ENCODE measurements at places on chromosomes 1 and 21.
A peak's percentile ranks its signal among the peaks of the same experiment; 100 is the strongest.

DNA sequence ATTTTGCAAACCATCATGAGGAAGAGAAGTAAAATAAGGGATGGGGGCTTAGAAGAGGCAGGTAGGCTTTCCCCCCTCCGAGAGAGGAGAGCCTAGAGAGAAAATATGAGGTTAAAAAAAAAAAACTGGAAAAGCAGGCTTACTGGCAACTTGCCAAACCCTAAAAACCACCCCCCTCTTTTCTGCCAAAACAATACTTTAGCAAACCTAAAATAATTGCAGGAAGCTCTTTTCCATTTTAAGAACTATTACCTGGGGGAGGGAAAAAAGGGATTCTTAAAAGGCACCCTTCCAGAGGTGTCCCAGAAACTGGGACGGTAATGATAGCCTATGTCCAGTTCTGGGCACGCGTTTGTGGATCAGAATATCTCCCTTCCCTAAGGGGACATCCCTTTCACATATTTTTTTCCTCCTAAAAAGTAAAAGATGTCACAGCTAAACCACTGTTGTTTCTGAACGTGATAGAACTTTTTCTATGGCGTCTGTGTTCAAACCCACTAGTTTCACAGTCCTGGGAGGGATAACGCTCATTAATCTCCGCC, 1.1 kb upstream of the NFIA start:
- DNase-seq = peak; percentile 22

DNA sequence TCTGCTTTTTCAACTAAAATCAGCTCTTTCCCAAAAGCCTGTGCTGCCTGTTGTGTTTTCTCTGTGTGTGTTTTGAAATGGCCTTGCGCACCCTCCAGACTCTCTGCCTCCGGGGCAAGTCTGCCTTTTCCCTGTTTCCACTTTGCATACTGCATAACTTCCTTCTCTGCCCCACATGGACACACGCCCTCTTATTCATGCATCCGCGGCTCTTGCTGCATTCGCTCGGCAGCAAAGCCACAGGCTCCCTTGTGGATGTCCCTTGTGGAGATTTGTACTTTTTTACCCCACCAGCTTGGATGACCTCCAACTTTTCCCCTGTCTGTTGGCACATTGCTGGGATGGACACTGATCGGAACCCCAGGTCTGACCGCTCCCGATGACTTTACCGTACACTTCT, 147.6 kb downstream of the ADSS2 start:
- no peak for DNase-seq

DNA sequence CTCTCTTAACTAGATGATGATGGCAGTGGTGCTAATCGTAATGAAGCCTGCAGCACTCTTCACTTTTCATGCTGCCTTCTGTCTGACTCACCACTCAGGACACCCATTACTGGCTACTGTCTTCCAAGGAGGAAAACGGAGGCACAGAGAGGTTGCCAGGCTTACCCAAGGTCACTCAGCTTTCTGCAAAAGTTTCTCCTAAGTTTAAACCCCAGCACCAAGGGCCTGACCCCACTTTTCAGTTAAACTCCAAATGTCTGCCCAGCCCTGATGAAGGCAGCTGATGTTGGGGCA, 78.1 kb upstream of the RUNX3 start:
- DNase-seq = no peak

- DNase-seq = no peak
These were observed 49.2 kb downstream of the TUT4 start for GRCh38 chr1:52503706-52504105.

GRCh38 chr1:21622466-21623315, 46.5 kb downstream of the RAP1GAP start:
- no peak for DNase-seq

- DNase-seq = no peak
These were observed 30.4 kb downstream of the ATP2B4 start for GRCh38 chr1:203656796-203657747.

GRCh38 chr1:214997685-214998084, 84.9 kb upstream of the KCNK2 start:
- no peak for DNase-seq

DNA sequence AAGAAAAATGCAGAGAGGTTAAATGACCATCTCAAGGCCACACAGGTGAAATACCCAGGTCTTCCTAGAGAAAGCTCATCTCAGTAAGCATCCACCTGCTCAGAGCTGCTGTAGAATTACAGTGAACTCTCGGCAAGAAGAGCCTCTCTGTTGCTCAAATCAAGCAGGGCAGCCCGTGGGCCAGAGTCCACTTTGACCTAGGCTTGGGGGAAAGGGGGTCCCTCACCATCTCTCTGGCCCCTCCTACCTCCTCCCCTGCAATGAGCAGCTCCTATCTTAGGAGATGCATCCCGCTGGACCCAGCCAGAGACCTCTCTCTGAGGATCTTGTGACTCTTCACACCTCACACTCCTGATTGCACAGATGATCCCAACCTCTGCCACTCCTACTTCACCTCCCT, 364.7 kb downstream of the PTPRU start:
- no peak for DNase-seq

- DNase-seq = no peak
These were observed 319.2 kb downstream of the NTNG1 start for GRCh38 chr1:107460035-107460434.

- no peak for DNase-seq
These were observed 26.9 kb downstream of the ZYG11B start for GRCh38 chr1:52753169-52753568.

DNA sequence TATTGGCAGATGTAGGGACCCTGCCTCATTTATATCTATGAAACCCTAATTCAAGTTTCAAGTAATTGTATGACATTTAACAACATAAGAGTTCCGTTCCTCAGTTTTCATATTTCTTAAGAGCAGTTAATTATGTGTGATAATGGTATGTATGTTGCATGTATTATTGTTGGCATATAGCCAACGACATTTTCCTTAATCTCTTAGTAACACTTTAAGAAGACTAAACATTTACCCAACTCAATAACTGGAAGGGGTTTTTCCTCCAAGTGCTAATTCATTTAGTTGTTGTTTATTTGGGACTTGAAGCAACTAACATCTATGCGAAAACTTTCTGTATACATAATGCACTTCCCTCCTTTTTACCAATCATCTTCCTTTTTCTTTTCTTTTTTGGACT, 1.5 kb upstream of the RALGPS2 start:
- DNase-seq = no peak

- DNase-seq = no peak
These were observed 54.7 kb downstream of the FNBP1L start for GRCh38 chr1:93502571-93502970.

DNA sequence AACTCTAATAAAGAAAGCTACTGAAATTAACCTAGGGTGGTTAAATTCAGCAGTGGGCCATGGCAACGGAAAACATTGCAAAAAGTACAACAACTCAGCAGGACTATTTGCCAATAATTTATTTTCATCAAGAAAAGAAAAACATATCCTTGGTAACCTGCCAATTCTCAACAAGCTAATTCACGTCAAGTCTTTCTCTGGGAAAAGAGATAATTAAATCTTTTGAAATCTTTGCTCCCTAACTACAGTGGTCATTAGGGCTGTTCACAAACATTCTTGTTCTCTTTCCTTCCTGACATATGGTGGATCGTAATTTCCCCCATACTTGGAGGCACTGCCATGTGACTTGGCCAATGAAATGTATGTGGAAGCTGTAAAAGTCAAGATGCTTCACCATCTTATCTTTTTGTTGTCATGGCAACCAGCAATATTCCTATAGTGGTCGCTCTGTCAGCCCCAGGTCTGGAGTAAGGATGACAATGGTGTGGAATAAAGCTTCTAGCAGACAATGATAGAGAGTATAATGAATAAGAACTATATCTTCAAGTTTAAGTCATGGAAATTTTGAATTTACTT, 29.6 kb upstream of the ZNF326 start:
- no peak for DNase-seq

DNA sequence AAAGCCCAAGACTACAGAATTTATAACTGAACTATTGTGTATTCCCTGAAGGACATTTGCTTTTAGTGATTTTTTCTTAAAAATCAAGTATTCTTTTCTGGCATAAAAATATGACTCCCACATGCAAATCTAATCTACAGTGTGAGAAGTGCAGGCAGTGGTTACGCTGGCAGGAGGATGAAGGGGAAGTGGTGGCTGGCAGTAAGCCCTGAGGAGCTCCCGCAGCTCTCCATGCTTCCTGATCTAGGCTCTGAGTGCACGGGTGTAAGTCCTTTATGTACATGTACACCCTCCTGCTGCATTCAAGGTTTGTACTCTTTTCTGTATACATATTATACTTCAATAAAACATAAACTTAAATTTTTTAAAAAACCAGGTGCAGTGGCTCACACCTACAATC, 67.5 kb upstream of the PRDX6 start:
- no peak for DNase-seq

- no peak for DNase-seq
These were observed 29.8 kb upstream of the COL16A1 start for GRCh38 chr1:31733389-31734219.

DNA sequence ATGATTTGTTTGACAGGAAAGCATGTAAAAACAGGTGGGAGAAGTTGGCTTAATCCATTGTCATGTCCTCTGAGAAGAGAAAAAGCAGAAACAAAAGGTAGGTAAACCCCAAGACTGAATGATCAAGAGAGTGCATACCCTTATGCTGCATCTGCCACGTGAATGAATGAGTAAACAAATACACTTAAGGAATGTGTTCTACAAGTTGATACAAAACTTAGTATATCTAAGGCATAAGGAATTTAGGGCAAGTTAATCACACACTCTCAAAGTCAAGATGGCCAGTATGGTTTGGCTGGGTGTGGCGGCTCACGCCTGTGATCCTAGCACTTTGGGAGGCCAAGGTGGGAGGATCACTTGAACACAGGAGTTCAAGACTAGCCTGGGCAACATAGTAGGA, 34.2 kb downstream of the HMCN1 start:
- DNase-seq = no peak

DNA sequence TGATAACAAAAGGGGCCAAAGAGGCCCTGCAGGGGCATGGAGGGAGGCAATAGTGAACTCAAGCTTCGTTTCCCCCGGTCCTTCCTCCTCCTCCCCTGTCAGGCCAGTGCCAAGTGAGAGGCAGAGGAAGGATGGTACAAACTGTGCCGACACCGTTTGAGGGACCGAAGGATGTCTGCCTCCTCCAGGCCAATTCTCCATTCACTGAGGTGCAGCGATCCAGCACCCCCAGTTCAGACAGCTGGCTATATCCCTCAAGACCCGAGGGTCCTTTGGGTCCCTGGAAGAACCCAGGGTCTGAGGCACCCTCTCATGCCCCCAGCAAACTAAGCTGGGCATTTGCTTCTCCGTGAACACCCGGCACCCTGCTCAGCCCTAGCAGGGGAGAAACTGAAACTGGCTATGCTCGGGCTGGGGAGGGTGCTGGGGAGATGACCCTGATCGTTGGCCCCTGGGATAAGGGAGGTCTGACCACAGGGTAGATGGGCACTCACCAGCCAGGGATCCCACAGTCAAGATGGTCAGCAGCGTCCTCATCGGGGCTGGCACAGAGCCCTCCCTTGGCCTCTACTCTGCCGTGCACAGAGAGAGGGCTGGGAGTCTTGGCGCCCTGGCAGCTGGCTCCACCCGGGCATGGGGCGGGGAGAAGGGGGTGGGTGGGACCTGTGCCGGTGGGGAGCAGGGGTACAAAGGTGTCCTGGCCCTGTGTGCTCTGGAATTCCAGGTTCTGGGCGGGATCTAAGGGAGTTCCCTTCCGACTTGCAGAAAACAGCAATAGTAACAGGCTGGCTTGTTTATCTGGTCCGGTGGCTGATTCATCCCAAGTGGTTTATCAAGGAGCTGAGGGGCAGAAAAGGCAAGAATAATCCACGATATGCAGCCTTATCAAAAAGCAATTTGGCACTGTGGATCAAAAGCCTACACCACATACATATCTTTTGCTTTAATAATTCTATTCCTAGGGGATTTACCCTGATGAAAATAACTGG, at the start of gene IL22RA1:
TSS of gene IL22RA1 (minus strand) at position 595 of the 989 bp plus-strand sequence. CDS start at position 537, 58 bp downstream.
- no peak for DNase-seq

DNA sequence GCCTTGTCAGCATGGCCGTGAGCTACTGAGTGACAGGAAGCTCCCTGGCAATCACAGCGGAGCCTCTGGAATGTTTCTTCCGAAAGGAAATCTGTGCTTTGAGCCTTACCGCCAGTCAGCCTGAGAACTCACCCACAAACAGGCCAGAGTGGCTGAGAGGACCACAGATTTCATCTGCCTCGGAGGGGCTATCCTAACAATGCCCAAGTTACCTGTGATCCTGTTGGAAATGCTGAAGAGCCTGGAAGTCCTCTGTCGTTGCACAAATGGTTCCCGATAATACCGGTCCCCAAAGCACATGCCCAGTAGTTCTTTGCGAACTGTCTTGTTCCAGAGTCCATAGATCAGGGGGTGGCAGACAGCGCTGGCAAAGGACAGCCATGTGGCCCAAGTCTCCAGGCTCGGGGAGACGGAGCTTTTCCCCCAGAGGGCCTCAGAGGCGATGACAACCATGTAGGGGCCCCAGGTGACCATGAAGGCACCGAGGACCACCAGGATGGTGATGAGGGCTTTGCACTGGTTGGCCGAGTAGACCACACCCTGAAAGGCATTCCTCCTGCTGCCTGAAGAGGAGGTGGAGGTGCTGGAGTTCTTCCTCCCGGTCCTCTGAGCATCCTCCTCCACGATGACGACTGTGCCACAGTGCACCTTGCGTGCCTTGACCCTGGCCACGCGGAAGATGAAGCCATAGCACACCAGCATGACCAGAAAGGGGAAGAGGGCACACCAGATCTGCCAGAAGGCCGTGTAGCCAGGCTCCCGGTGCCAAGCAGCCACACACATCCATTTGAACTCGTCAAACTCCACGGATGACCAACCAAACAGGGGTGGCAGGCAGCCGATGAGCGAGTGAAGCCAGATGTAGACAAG, 40.2 kb downstream of the GPR161 start:
- DNase-seq = no peak

DNA sequence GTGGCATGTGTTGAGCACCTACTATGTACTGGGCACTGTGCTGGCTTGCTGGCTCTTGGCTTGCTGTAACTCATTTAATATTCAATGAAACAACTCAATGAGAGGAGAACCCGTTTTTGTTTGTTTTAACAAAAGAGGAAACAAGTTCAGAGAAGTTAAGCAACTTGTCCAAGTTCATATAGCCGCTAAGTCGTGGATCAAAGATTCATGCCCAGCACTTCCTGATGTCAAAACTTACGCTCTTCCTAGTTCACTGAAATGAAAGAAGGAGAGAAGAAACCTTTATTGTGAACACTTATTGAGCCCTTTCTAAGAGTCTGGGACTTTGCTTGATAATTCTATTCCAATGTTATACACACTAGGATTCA, 475.9 kb downstream of the PTPRU start:
- no peak for DNase-seq

GRCh38 chr1:42646056-42646455, 12.2 kb upstream of the PPIH start:
- no peak for DNase-seq

Measured in retina (tissue), 1 donor.